ENCODE measurements at places on chromosomes 6 and 20.

DNA sequence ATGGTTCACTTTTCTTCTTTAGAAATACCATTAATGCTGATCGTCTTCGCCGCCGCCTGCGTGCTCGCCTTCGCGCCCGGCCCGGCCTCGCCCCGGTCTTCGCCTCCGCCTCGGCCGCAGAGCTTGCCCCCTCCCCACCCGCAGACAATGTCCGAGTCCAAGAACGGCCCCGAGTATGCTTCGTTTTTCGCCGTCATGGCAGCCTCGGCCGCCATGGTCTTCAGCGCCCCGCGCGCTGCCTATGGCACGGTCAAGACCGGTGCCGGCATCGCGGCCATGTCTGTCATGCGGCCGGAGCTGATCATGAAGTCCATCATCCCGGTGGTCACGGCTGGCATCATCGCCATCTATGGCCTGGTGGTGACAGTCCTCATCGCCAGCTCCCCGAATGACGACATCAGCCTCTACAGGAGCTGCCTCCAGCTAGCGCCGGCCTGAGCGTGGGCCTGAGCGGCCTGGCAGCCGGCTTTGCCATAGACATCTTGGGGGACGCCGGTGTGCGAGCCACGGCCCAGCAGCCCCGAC lies 4.8 kb upstream of the PRPH2 start:
- DNase-seq, result no peak

DNA sequence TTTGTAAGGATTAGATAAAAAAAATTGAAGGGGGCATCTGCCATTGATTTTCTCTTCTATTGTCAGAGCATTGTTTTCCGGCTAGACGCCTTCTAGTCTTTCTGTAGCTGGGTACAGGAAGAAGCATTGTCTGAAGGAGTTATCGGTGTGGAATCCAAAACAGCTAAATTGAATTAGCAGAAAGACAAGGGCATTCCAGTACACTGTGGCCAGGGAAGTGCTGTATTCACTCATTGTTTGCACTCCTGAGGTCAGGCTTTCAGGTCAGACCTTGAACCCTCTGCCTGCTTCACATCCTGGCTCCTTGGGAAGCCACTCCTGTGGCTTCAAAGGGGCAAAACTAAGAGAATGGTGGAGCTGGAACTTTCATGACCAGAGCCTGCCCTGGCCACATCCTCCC lies 81.1 kb upstream of the SNAP25 start:
- DNase-seq, result no peak

GRCh38 chr6:150065083-150065482 lies 3.8 kb downstream of the ULBP3 start:
- DNase-seq, result no peak

DNA sequence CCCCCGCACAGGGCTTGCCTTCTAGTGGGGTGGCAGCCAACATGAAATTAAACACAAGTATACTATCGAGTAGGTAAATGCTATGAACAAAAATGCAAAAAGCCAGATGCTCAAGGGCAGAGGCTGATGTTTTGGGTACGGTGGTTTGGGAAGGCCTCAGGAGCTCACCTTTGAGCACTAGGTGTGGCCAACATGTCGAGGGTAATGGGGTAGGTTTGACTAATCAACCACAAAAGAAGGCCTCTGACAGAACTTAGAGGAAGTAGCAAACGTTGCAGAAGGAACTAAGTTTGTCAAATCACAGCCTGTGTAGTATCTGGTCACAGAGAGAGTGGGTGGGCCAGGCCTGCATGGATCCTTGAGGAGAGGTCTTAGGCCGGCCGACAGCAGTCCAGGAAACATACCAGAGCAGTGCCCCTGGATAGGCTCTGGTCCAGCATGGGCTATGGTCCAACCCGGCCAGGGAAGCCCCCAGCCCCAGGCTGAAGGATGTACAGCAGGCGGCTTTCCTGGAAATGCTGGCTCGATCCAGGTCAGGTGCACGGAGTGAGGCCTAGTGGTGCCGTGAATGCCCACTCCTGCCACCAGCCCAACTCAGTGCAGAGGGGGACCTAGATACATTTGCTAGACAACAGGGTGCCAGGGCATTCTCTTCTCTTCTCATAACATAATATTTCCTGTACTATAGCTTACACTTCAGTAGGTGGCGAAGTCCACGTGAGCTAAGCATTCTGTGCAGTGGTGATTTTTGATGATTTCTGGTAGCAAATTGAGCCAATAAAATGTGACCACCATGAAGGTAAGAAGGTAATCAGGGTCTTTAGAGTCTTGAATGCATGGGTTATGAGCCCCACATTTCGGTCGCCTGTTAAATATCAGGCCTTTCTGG lies 56.3 kb upstream of the CD93 start:
- DNase-seq, result no peak

GRCh38 chr6:36202101-36202500 lies 5.6 kb downstream of the BRPF3 start:
- DNase-seq, result no peak

GRCh38 chr20:62063981-62064769 lies 1.5 kb downstream of the TAF4 start:
- DNase-seq, result no peak

Measured in NCI-H510A (cell line).